Cortex of kidney (tissue), 1 donor: ENCODE measurements at places on chromosomes 5 and 9.

DNA sequence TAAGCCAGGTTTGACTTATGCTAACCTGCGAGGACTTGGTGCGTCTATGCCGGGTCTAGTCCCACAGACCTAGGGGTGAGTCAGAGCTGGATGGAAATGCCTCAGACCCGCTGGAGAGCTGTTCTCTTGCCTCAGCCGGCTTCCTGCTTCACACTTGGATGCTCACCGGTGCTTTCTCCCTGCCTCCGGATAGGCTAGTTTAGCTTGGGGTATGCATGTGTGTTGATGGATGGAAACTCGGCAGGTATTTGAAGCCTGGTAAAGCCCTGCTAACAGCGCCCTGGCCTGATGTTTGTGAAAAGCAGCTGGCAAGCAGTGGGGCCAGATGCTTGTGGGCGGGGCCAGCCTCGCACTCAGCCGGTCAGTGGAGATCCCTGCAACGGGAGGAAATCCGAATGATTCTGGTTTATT is 29.3 kb downstream of the PRRC2B start:
- DNase-seq: no peak

DNA sequence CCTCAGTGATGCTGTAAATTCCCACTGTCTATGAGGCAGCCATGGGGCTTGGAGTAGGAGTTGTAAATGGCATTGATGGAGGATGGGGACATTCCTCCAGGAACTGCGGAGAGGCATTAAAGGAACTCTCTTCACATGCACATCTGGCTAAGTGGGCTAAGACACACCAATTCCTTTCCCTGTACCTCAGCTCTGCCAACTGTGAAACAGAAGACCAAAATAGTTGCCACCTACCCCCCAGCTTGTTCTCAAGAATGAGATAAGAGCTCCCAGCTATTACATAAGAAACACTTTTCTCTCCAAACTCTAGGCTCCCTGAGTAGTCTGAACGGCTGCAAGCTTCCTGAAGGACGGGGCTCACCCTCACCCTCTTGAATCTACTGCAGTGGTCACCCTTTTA is 144.6 kb upstream of the SLC30A5 start:
- no peak for DNase-seq

DNA sequence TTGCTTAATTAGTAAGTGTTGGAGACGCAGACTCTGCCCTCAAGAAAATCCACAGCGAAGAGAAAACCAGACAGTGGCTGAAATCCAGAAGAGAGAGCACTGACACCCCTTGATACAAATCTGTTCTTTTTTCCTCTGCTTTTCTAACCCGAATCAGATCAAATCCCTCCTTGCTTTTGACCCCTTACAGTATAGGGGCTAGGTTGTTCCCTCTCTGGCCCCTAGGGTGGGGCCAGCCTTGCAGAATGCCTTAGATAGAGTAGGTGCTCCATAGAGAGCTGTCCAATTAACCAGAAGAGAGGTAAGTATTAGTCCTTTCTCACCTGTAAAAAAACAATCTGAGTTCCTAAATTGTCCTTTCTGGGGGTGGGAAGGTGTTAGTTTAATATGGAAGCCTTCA is 10.1 kb downstream of the C1QTNF2 start:
- no peak for DNase-seq

DNA sequence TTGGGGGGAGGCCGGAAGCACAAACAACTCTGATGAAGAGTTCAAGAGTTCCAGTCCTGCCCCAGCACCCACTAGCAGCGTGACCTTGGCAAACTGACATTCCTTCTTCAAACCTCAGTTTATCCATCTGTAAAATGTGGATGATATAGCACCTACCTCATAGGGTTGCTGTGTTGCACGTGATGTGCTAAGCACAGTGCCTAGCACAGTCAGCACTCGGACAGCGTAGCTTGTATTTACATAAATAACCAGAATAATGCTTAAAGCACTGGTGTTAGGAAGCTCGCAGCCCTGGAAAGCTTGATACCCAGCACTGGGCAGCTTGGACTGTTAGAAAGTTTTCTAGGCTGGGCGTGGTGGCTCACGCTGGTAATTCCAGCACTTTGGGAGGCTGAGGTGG is 5.1 kb downstream of the PKN3 start:
- DNase-seq: no peak

DNA sequence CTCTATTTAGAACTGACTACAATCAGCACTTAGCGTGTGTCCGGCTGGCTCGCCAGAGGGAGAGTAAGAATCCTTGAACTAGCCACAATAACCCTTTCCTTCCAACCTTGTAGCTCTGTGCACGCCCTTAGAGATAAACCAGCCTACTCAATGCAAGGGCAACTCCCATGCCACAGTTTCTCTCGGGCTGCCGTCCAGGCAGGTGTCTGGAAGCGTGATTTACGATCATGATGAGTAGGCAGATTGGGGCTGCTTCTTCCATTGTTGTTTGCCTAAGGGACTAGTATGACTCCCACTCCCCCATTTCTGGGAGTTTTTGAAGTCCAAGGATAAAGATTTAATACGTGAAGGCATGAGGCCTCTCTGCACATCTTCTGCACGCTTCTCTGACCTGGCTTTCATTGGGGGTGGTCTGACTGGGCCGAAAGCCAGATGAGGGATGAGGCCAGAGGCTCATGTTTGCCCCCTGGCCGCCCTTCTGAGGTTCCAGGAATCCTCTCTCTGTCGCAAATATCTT is 134.0 kb upstream of the MYO10 start:
- no peak for DNase-seq

- no peak for DNase-seq
These were observed 34.6 kb upstream of the F2RL2 start for GRCh38 chr5:76657683-76658311.

DNA sequence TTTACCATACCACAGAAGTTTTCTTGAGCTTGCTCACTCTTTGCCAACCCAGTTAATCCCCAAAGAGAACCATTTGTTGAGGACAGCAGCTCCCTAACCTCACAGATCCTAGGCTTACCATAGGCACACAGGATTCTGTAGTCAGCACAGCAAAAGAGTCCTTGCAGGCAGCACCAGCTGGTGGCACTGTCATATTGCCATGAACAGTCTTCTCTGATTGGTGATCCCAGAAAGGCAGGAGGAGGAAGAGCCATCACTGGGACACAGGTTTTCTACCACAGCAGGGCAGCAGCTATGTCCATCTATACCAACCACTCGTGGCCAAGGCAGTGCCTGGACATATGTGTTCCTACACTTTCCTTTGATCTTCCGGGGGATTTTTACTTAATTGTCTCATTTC is 297.1 kb upstream of the CD180 start:
- DNase-seq: no peak

- DNase-seq: no peak
These were observed 170.6 kb upstream of the TRIM32 start for GRCh38 chr9:116516456-116516855.

GRCh38 chr5:320524-321229 is 837 bp upstream of the AHRR start:
- DNase-seq: no peak

- DNase-seq: no peak
These were observed 14.7 kb downstream of the ASTN2 start for GRCh38 chr9:117400171-117400570.

- no peak for DNase-seq
These were observed 76.0 kb downstream of the C9orf153 start for GRCh38 chr9:86183229-86184137.

GRCh38 chr9:89179895-89180734 is 1.5 kb upstream of the SHC3 start:
- DNase-seq: no peak

GRCh38 chr5:40307920-40308319 is 371.8 kb upstream of the PTGER4 start:
- DNase-seq: no peak

- no peak for DNase-seq
These were observed 102.2 kb downstream of the PLPP1 start for GRCh38 chr5:55432549-55432948.

- no peak for DNase-seq
These were observed 421.7 kb downstream of the CDK5RAP2 start for GRCh38 chr9:120158221-120158620.

- DNase-seq: no peak
These were observed 8.1 kb downstream of the PRELID2 start for GRCh38 chr5:145826895-145827674.

DNA sequence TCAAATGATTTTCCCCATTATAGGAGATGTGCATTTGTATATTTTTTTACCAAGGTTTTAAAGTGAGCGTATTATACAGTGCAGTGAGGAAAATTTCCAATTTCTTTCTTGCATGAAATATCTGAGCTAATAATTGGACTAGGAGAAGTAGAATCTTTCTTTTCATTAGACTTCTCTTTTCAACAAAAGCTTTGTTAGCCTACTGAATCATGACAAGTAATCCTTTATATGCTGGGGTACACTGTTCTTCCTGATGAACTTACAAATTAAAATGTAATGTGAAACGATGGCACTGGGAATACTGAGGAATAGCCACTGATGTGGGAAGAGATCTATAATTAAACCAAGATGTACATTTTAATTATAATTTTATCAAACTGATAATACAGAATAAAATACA is 829.6 kb downstream of the PTPRD start:
- no peak for DNase-seq

GRCh38 chr5:1111241-1111726 is 579 bp downstream of the SLC12A7 start:
- no peak for DNase-seq

DNA sequence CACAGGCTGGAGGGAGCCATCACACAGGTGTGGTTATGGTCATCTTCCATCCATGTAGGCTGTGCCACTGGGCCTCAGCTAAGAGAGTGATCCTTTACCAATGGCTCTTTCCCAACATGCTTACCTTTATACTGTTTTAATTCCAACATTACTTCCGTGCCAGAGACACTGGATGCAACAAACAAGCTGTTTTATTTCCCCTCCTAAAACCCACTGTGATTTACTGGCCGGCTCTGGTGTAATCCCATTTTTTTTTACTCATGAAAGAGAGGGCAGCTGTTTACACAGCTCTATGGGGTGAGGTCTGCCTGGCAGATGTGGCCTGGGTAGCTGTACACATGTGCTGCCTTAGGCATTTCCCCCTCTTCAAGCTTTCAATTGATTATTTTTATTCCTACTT is 58.5 kb downstream of the MACROH2A1 start:
- DNase-seq: no peak

DNA sequence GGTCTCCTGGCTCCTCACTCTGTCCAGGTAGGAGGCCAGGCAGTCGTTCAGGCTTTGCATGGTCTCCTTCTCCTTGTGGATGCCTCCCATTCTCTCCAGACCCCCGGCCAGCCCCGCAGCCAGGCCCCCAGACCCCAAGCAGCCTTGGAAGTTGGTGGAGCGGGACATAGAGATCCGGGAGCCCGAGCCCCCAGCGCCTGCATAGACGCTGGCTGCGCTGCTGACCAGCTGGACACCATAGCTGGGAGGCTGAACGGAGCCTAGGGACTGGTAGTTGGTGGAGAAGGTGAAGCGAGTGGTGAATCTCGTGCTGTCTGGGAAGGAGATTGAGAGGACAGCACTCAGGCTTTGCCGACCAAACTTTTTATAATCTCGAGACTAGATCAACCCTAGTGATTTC is 35.9 kb downstream of the FOXI1 start:
- no peak for DNase-seq

DNA sequence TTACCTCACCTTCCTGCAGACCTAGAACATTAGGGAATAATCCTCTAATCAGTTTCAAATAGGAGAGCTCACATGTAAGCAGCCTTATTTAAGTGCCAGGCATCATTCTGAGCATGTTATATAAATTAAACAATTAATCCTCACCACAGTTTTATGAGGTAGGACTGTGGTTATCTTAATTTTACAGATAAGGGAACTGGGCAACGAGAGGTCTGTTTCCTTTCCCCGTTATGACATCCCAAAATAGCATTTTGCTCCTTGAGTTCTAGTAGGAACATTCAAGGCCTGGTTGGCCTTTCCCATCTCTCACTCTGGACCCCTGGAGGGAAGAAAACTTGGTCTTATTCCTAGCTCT is 19.1 kb upstream of the IFNB1 start:
- DNase-seq: no peak
